Right ventricle myocardium inferior (tissue), 1 donor: ENCODE measurements at places on chromosomes 12 and 14.

DNA sequence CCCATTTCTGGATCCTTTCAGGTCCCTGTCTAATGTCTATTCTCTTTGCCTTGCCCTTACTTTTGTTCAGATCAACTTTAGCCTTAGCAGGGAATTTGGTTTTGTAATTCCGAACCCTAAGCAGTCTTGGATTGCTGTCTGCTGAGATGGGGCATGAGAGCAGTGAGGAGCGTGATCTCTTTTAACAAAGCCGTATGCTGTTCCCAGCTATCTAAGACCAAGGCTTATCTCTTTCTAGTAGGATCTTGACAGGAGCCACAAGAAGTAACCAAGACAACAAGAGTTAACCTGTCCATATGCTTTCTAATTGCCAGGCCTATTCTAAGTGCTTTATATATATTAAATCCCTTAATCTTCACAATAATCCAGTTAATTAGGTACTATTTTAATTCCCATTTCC is 4.5 kb upstream of the DHRS7 start:
- DNase-seq = no peak

DNA sequence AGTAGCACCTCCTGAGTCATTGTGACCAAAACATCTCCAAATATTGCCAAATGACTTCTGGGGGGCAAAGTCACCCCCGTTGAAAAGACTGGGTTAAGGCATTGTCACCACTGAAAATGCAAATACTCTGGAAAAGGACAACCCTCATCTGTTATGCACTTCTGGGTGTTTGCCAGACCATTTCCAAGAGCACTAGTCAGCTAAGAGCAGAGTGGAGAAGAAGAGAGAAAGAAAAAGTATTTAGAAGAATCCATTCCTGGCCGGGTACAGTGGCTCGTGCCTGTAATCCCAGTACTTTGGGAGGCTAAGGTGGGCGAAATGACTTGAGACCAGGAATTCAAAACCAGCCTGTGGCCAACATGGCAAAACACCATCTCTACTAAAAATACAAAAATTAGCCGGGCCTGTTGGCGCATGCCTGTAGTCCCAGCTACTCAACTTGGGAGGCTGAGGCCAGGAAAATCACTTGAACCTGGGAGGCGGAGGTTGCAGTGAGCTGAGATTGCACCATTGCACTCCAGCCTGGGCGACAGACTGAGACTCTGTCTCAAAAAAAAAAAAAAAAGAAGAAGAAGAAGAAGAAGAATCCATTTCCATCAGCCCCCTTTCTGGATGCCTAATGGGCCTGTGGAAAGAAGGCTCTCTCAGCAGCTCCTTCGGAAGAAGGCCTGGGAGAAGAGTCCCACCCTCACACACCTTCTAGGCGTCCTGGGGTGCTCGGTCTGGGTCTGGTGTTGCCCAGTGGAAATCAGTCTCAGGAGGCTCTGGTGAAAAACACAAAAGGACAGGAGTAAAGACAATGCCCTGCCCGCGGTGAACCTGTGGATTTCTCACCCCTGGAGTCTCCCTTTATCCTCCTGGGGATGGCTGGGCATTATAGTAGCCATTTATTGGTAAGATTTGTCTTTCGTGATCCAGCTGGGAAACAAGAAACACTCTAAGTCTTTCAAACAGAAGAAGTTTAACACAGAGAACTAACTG is 3.5 kb upstream of the LTBR start:
- no peak for DNase-seq

DNA sequence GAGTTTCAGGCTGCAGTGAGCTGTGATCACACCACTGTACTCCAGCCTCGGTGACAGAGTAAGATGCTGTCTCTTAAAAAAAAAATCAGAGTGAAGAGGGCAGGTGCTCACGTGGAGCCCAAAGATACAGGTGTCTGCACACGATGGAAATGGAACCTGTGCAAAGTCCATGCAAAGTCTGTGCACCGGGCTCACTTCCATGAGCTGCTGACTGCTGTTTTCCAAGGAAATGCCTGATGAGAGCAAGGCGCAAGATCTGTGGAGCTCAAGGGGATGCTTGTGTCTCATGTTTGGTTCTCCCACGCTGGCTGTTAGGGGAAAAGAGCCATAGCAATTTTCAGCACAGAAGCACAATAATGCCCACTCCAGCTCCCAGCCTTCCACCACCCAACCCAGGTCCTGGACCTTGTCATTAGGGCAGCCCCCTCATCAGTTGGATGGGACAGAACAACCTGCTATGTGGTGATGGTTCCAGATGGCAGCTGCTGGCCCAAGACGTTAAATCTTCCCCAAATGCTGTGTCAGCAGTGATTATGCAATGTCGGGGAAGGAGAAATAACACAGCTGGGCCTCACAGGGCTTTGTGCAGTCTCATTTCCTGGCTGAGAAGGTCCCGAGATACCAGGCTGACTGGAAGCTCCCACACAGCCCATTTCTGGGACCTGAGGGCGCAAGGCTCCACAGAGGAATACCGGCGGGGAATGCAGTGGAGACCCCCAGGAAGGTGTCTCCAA is 27.9 kb upstream of the DICER1 start:
- peak; percentile 82 for DNase-seq

- no peak for DNase-seq
Observed at GRCh38 chr14:60482743-60483142, 3.1 kb downstream of the C14orf39 start.

GRCh38 chr12:91984556-91984955 is 161.1 kb downstream of the BTG1 start:
- no peak for DNase-seq

GRCh38 chr14:73976125-73976524 is 26.0 kb downstream of the COQ6 start:
- DNase-seq = no peak

DNA sequence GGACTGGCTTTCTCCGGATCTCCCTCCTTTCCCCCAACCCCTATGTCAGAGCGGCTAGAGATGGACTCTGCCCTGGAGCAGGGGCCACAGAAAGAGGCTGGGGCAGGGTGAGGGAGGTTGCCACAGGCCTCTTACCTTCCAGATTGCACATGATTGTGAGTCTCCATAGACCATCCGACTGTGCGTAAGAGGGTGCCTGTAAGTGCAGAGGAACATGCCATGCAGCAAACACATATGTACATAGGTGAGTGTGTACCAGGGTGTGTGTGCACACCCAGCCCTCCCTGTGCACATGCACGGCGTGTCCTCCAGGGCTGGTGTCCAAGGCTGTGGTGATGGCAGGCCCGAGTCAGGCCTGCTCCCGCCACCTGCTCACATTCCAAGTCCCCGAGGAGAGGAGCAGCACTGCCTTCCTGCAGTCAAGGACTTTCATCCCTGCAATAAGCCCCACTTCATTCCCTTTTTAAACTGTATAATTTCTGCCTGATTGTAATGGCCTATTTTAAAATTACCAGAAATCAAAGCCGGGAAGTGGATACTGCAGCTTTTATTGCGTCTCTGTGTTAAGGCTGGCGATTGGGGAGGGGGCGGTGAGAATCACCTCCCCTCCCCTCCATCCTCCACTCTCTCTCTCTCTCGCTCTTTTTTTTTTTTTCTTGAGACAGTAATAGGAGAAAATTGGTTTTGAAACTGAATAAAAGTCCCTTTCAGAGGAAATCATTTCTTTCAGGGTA is 28.5 kb downstream of the FAM222A start:
- DNase-seq = peak; percentile 42

DNA sequence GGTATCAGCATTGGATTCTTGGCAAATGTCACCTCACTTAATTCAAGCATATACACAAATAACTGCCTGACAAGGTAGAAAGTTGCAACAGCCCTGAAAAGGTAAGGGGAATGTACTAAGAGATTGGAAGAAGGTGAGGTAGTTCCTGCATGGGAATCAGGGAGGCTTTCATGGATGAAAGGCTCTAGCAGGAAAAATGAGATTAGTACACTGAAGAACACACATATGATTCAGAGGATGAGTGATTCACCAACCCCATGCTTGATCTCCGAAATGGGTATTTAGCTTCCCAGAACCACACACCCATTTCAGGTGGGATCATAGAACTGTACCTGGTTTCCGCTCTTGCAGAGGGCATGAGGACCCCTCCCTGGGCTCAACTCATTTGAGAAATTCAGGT is 65.8 kb downstream of the PAH start:
- no peak for DNase-seq

DNA sequence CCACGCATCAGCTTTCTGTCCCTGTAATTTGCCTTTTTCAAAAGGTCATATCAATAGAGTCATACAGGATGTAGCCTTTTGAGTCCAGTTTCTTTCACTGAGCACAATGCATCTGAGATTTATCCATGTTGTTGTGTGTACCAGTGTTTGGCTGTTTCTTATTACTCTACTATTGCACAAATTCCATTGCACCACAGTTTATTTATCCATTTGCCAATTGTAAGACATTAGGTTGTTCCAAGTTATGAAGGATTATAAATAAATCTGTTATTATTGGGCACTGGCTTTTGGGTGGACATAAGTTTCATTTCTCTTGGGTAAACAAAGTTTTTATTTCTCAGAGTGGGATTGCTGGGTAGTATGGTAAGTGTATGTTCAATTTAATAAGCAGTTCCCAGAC is 68.3 kb upstream of the TBPL2 start:
- DNase-seq = no peak

DNA sequence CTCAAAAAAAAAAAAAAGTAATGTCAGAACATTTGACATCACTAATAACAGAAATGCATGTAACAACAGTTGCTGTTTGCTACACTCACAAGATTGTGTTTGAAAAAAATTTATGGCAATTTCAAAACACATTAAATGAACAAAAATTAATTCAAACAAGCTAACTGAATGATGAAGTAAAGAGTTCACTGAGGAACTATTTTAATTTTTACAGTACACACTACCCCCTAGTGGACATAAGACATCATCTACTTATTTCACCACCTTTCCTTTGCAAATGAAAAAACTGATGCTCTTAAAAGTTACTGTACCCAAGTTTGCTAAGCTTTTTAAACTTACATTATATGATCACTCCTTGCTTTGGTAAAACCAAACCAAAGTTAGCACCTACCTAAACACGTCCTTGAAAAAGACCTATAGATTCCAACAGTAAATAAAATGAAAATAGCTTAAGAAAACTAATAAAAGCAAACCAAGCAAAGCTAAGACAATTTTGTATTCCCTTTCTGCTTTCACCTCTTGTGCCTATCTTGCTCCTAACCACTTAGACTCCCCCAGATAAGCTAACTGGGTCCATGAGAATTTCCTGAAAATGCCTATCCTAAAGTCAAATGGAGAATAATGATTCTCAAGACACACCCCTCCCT is 22.2 kb downstream of the UBE2N start:
- DNase-seq = no peak

DNA sequence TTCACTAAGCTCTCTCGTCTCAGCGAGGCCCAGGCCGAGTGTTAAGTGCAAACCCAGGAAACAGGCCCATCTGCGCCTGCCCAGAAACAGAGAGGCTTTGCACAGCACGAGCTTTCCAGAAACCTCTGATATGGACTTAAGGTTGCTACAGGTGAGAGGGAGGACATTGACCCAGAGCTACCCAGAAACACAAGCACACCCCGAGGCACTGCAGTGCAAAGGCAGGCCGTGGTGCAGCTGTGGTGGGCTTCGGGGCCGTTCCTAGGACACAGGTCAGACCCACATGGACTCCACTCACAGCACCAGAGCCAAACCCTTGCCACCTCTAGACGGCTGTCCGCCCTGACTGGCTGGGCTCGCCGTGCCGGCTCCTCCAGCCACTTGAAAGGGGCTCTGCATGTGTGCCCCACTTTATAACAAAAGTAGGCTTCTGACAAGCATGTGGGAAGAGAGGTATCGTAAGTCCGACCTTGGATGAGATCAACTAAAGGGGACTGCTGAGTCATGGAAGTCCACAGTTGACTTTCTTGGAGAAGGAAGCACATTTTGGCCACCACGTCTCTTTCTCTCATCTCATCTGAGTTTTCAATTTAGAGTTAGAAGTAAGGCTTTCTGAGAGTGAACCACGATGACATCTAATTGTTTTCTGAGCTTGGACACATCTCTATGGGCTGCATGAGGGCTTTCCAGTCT is 38.2 kb downstream of the CACNA2D4 start:
- DNase-seq = no peak
